ENCODE measurements at places on chromosomes 2 and 18.

DNA sequence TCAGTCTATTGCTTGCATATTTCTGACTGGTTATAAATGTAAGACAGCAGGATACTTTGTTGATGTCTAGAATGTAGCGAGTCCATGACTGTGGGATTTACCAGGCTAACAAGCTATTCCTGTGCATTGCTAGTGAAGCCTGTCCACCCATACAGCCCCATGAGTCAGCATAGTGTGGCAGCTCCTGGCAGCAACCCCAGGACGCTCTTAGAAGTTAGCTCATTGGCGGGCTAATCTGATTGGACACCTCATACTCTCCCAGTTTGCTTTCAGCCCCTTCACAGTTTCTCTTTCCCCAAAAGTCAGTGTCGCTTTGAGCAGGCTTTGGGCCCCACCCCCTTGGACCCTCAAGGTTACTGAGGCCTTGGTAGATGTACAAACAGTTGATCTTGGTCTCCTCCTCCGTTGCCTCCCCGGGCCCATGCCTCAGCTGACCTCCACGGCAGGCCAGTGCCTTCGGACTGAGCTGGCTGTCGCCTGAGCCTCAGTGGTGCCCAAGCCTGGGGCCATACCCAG, 48.0 kb downstream of the COA5 start:
- no peak for DNase-seq

DNA sequence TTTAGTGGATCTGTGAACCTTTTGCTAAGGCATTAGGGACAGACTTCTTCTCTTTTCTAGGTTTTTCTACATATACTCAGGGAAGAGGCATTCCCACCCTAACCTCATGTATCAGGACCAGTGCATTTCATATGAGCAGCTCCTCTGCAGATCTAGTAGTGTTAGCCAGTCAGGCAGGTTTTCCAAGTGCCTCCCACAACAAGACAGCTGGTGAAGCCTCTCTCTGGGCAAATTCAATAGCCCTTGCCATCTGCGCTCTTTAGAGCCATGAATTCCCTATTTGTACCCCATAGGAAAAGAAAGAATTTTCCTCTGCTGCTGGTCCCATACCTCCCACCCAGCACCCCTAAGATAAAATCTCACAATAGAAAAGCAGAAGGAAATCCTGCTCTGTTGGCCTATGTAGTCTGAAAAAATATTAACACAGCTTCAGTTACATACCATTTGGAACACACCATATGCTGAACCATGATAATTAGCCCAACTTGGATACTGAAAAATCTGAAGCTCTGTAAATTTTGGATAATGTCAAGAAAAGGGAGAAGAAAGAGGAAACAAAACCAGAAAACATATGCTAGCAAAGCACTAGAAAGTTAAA, 1354.6 kb upstream of the NRXN1 start:
- no peak for DNase-seq

DNA sequence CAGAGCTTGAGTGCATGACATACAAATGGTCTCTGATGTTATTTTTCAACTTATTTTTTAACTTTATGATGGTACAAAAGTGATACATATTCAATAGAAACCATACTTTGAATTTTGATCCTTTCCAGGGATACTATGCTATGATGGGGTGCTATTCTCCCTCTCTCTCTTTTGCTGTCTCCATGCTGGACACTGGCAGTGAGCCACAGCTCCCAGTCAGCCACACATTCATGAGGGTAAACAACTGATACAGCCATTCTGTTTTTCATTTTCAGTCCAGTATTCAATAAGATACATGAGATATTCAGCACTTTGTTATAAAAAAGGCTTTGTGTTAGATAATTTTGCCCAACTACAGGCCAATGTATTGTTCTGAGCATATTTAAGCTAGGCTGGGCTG, 859.3 kb upstream of the KLHL29 start:
- DNase-seq, result no peak

GRCh38 chr2:30678410-30679137, 128.7 kb downstream of the CAPN13 start:
- DNase-seq, result no peak

- no peak for DNase-seq
Measured at GRCh38 chr2:205769495-205769850, 87.2 kb downstream of the NRP2 start.

DNA sequence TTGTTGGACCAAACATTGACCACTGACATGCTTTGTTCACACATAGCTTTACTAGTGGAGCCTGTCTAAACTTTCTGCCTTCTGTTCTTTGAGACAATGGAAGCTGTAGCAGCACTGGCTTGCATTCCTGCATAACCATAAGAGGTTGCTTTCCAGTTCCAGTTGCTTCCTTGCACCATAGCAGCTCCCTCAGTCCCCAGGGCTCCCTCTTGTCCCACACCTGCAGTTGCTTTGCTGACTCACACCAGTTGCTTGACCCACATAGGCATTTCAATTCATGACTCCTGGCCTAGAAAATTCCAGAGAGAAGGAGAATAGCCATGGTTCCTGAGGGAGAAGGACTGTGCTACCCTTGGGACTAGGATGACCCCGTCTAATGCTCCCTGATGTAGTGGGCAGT, 20.9 kb downstream of the SGPP2 start:
- no peak for DNase-seq

DNA sequence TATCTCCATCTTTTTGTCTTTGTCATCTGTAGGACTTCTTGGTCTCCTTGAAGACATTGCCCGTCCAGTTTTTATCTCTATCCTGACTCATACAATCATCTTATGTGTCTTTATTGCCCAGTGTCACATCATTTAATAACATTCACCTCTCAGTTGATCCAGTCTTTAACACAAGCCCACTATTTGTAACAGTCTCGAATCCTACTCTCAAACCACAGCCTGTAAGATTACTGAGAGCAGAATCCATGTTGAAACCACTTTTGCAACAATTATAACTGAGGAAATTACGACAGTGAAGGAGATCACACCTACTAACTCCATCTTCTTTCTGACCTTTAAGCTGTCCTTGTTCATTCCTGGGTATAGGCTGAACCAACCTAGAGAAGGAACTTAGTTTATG, 1206.0 kb upstream of the ZEB2 start:
- DNase-seq, result no peak

- no peak for DNase-seq
Measured at GRCh38 chr18:22230471-22230945, 61.1 kb downstream of the GATA6 start.

DNA sequence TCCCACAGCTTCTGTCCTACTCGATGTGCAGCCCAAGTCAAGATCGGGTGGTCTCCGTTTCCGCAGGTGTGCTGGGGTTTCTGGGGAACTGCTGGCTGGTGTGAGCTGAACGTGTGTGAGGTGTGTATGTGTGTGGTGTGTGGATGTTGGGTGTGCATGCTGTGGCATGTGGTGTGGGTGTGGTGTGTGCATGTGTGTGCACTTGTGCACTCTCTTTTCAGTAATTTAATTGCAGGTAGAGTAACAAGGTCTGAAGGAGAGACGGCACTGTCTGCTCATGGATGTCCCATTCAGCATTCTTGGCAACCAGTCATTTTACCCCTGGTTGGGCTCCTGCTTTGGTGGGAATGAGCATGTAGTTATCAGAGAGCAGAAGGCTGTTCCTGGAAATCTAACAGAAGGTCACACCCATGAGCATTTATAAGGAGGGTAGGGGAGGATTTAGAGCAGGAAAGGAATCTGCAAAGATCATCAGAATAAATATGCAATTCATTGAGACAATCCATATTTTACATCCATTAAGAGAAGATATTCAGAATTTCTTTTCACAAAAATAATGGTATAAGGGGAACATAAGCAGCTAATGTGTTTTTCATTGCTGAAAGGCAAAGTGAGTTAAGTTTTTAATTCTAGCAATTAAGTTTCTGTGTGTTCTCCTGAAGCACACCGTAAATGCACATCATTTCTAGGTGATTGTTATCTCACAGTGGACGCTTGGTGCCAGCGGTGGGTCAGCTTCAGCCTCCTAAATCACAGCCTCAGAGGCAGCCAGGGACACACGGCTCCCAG, 60.7 kb downstream of the ADI1 start:
- no peak for DNase-seq

GRCh38 chr2:28480403-28481049, 15.3 kb upstream of the PLB1 start:
- no peak for DNase-seq

DNA sequence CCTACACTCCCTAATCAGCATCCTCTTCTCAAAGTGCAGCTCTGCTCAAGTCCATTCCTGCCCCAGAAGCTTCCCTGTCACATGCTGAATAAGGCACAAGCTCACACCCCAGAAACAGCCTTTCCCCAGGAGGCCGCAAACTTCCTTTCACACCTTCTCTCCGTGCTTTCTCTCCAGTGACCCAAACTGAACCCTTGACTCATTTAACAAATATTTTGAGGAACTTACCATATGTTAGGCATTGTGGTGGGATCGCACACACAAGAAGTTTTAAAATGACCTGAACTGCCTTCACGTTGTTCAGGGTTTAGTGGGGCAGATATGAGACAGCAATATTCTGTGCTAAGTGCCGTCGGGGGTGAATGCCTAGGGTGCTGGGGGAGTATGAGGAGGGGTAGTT, 161.3 kb downstream of the INSIG2 start:
- no peak for DNase-seq

DNA sequence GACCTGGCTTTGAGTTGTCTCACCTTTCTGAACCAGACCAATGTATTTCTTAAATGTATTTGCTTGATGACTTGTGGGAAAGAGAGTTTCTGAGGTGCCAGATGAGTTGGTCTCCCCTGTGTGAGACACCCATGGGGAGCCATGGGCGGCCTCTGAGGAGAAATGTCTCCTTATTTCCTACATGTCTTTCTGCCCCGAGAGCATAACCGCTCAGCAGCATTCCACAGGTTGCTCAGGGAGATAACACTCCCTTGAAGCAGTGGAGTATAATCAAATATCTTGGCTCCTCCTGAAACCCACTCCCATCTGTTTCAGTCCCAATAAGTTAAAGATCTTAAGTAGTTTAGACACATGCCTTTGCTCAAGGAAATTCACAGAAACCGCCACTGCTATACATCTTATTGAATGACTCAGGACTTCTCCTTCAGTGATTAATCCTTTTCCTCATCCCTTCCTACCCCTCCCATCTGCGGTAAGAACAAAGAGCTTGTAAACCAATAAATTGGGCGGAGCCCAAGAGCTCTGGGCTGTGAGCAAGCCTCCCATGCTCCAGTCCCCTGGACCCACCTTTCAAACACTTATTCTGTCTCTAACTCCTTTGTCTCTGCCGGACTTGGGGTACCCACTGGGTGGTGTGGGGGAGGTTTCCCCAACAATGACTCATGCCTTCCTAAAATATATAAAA, 285.5 kb upstream of the LRRTM4 start:
- no peak for DNase-seq

DNA sequence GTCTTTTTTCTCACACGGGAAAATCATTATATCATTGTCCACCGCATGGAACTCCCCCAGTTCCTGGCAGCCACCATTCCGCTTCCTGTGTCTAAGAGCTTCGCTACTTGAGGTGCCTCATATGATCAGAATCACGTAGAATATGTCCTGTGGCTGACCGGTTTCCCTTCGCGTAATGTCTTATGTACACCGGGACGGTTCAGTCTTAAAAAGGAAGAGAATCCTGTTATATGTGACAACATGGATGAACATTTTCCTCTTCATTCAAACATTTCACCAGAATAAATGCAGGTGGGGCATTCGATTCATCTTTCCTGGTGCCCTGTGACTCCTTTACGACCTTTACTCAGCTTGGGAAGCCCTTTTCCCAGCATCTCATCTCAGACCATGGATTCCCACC, 131.7 kb upstream of the TWIST2 start:
- DNase-seq, result no peak

DNA sequence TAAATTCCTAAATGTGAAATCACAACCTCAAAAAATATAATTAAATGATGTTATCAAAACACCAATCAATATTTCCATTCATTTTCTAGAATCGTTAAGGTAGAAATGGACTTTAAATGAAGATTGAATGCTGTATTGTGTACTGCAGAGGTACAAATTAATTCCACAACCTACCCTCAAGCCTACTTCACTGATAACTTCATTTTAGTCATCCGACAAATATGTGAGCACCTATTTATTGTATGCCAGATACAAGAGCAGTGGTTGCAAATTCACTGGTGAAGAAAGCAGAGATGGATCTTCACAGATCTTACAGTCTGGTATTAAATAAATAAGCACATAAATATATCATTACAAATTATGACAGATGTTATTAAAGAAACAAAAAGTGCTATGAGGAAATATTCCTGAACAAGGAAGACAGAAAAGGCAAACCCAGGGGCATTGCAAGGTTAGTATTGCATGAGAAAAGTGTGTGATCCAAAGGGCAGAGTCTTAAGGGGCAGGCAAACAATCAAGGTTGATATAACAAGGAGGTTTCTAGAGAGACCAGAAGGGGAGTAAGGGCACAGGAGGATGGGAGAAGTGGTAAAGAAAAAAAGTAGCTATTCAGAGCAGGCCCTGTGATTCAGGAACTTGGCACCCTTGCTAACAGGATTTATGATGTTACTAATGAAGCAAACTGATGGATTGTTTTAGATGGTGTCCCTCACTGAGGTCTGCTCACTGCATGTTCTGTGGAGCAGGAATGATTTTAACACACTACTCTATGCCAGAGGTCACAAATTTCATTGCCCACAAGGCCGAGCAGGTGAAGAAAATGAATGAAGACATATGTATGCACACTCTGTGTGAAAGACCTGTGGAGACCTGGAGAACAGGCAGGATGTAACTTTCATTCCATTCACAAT, 128.0 kb upstream of the CCDC150 start:
- DNase-seq, result no peak

DNA sequence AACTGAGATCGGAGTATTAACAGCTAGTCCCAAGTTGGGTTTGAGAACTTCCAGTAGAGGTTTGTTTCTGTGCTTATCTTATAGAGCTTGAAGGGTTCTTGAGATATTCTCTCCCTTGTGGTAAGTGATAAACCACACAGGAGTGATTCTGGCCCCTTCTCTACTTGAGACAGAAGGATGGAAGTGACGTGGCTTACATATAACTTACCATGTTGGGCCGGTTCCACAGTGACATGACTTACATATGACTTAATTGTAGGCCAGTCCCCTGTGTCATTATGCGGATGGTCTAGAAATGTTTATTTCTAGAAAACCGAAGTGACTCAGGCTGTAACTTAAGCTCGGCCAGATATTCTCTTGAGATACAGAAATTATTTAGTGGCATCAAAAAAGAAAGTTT, 62.7 kb downstream of the TRAPPC12 start:
- no peak for DNase-seq

Measured in activated T-cell treated with anti-CD3 and anti-CD28 coated beads for 48 hours (primary cell).